IPS DF 6.9 (cell line): ENCODE measurements at places on chromosomes 2 and 18.

DNA sequence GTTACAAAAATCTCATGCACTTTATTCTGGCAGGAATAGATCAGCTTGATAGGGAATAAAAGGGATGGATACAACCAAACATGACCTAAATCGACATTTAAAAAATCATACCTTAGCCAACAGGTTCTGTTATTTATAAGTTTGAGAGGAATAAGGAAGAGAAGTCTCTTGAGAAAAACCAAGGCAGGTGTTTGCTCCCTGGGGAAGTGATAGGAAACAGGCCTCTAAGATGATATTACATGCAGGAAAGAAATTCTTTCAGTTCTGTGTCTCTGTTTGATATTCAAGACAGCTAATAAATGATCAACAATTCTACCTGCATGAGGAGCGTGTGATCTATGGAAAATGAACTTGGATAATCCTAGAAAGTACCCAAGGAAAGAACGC lies 184.8 kb upstream of the ZEB2 start:
- no peak for DNase-seq

GRCh38 chr2:15170070-15170775 lies 390.9 kb downstream of the NBAS start:
- DNase-seq, result no peak

DNA sequence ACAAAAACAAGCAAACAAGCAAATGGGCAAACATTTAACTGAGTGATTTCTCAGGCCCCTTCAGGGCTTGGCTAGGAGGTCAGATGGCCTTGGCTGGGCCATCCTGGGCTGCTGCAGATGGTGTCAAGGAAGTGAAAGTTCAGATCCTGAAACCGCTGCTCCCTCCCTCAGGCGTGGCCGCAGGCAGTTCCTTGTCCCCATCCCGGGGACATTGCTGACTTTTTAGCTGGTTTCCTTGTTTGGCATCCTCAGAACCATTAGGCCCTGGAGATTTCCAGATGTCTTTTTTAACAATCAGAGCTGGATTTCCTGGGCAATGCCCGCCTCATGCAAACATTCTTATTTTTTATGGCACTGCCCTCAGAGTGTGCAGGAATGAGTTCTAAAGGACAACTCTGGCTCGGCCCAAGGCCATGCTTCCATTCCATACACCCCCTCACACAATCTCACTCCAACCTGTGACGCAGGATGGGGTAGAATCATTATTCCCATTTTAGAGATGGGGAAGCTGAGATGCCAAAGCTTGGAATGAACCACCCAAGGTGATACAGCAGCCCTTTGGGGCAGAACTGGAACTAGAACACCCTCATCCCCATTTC lies 86.1 kb upstream of the ZCCHC2 start:
- DNase-seq, result no peak

DNA sequence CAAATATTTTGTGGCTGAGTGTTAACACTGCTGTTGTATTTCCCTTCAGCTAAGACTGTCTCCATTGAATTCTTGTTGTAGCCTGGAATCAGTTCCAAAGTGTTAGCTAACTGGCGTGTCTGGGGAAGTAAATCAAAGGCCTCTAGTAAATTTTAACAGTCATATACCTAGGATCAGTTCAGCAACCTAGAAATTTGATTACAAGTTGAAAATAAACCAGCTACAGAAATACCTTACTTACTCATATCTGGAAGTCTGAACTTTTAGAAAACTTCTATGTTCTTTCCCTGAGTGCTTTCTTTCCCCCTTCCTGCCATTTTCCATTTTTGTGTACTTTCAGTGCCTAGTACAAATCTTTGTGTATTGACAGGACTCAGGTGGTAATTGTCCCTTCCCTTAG lies 396.7 kb upstream of the DCC start:
- no peak for DNase-seq

GRCh38 chr18:44838971-44839666 lies 158.4 kb downstream of the SETBP1 start:
- DNase-seq, result no peak

- no peak for DNase-seq
Observed at GRCh38 chr2:39269941-39270340, 26.2 kb upstream of the CDKL4 start.

GRCh38 chr2:149826471-149827125 lies 239.0 kb upstream of the MMADHC start:
- no peak for DNase-seq

- DNase-seq, result no peak
Observed at GRCh38 chr2:195763866-195764265, 106.8 kb downstream of the SLC39A10 start.

DNA sequence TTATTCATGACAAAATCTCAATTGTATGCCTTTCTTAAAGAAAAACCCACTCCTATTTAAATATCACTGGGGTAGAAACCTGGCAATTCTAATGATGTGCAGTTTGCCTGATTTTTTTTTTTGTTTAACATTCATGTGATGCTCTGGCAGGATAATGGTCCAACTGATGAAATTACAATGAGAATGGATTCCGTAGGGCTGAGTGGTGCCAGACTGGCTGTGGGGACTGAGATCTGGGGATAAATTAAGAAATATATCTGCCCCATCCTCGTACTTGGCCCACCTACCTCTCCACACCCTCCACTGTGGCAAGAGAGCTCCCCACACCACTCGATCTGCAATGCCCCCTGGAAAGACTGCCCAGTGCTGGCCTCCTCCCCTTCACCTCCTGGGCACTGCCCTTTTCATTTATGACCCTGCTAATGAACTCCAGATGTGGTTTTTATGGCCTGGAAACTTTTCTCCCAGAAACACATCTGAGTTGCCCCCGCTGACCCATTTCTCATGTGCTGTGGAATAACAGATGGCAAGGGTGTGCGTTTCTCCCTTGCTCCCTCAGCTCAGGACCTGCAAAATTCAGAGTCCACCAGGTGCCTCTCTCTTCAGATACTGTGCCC lies 33.0 kb upstream of the RPL37A start:
- DNase-seq, result no peak

- no peak for DNase-seq
Observed at GRCh38 chr2:84492571-84492970, 23.7 kb upstream of the DNAH6 start.

- no peak for DNase-seq
Observed at GRCh38 chr2:8138923-8139667, 542.8 kb upstream of the ID2 start.

DNA sequence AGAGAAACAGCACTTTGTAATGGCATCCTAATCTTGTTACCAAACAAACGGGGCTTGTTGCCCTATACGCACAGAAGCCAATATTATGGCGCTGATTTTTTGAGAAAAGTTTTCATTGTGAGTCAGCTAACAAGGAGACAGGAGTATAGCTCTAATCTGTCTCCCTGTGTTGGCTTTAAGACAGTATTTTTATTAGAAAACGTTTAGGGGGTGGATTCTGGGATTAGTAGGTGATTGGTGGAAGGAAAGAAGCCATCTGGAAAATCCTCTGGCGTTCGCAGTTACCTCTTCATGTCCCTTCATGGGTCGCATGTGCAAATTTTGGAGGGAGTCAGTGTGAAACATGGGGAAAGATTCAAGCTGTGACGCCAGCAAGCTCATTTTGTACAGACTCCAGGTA lies 698 bp upstream of the TMEM237 start:
- DNase-seq, result no peak

- DNase-seq, result no peak
Observed at GRCh38 chr2:68832233-68832869, 38.8 kb downstream of the BMP10 start.

DNA sequence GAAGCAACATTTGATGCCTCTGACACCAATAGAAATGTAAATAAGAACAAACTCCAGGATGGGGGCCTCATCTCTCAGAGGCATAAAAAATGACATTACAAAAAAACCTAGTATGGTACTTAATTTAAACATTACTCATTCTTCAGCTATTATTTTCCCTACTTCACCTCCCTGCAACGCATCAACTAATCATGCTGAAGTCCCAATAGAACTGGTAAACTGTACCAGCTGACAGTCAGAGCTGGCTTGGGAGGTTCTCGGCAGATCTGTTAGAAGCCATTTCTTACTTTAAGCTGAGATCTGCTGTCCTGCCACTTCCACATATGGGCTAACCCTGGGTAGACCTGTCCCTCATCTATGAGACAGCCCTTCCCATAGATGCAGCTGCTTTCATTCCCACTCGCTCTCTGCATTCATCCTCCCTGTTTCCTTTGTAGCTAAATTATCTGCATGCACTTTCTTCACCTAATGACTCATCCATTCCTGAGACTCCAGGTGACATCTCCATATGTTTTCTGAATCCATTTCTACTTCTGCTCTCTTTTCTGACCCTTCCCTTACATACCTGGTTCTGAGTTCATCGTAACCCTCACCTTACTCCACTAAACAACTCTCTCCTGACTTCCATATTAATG lies 108.1 kb downstream of the AOX1 start:
- no peak for DNase-seq

- DNase-seq, result no peak
Observed at GRCh38 chr2:102107741-102108070, 34.8 kb upstream of the IL1R1 start.

DNA sequence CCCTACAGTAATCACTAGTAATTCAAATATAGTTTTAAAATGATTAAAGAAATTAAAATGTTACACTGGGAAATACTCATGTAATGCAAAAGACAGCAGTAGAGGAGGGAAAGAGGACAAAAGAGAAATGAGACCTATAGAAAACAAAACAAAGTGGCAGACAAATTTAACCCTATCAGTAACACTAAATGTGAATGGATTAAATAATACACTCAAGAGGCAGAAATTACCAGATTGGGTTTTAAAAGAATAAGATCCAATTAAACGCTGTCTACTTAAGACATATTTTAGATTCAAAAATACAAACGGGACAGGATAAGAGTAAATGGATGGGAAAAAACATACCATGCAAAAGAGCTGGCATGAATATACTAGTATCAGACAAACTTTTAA lies 17.0 kb downstream of the TLK1 start:
- no peak for DNase-seq

DNA sequence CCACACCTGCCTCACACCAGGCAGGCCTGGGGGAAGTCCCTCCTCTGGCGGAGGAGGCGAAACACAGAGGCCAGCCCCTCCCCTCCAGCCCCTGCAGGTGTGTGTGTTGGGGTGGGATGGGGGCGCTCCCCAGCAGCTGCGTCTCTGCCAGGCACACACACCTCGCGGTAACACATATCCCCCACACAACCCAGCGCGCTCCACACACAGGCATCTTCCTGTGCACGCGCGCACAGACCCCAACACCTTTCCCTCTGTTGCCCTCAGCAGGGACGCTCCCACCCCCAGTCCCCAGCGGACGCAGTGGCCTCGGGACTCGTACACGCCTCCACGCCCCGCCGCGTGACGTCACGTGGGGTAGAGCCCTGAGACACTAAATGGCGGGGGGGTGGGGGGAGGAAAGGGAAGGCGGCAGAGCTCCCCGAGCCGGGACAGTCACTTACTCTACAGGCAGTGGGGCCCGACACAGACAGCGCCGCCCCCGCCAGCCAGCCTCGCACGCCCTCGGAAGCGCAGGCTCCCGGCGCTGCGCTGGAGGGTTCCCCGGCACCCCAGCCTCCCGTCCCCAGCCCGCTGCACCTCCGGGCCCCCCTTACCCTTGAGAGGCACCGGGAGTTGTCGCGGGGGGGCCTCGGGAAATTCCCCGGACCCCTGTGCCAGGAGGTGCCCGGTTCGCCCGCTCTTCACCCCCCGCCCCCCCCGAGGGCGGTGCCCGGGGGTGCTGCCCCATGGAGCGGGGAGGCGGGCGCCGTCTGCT lies at the start of gene WNT10A:
Gene WNT10A (plus strand): TSS at position 751 of the 757 bp plus-strand sequence. CDS start 144 bp downstream, outside the sequence.
- no peak for DNase-seq

GRCh38 chr18:34122724-34123334 lies 101.9 kb downstream of the NOL4 start:
- DNase-seq, result no peak

DNA sequence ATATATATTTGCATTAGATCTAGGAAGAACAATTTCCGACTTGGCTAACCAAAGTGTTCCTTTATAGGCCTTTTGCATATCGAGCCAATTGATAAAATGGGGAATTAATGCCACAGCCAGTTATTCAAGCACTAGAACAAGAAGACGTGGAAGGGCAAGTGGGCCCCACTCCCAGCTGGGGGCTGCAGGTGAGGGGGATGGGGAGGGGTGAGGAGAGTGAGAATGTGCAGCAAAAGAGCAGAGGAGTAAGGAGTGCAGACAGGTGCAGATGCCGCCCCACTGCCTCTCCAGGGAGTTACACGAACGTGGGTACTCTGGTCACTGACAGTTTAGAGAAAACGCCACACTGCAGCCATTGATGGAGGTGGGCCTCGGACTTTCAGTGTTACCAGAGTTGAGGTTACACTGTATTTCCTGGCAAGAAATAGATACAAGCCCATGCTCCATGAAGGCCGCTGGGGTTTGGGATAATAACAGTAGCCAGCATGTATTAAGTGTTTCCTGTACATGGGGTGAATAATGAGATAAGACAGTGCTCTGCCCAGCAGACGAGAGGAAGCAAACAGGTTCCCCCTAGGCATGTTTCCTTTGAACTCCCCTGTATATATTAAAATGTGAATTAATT lies 40.9 kb downstream of the GORASP2 start:
- DNase-seq, result no peak

DNA sequence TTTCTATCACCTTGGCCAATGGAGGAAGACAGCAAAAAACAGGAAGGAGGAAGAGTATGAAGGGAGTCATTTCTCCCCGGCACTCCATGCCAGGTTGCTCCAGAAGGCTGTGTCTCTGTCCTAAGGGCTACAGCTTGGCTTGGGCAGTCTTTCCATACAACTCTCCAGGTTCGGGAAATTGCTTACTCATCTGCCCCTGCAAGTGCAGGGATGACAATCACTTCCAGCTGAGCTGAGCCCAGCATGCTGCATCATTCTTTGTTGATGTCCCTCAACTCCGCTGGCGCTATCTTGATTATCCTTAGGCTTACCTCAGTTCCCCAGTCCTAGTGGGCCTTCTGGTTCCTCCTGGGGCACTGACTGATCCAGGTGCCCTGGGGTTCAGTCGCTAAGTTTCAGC lies 86.9 kb upstream of the COPS8 start:
- DNase-seq, result no peak

GRCh38 chr2:234534515-234534914 lies 37.6 kb upstream of the ARL4C start:
- no peak for DNase-seq

GRCh38 chr2:50952596-50952995 lies 79.3 kb downstream of the NRXN1 start:
- no peak for DNase-seq

DNA sequence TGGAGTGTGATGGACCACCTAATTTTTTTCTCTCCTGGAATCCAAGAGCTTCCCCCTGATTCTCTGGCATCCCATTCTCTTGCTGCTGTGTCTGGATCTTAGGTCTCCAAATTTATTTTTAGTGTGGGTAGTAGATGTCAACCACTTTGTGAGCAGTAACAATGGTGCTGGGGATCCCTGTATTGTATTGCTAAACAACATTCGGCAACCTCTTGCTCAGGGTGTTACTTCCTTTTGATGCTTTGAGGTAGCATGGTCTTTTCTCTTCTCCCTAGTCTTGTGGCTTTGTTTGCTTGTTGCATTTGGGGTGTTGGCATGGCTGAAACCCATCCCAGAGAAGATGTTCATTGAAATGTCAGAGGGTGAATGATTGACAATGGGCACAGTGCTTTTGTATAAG lies 737.4 kb downstream of the BCL11A start:
- no peak for DNase-seq

- no peak for DNase-seq
Observed at GRCh38 chr2:67797801-67798540, 264.8 kb downstream of the C1D start.
